Fibroblast of skin of scalp (primary cell): ENCODE measurements at places on chromosomes 11 and 22.

DNA sequence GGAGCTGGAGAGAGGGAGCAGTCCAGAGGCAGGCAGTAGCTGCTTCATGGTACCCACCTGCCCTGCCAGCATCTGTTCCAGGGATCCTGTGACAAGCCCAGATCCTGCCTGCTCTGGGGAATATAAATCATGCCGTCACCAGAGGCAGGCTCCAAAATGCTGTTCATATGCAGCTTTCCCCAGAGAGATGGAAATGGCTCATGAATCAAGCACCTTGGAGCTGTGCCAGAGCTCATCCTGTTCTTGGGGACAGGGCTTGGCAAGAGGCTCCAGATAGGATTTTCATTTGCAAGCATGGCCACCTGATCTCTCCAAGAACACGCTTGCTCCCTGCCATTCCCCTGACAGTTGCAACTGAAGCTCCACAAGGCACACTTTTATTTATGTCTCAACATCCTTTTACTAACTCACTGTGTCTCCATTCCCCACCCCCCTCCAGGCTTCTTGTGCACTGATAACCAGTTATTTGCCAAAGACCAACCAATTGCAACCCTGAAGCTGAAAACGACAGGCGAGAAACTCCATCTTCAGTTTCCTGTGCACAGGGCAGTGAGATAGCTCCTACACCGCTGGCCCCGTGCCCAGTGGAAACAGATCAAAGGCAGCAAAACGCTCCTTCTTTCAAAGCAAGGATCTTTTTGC lies 115.8 kb upstream of the PITPNB start:
- DNase-seq: peak; percentile 87

DNA sequence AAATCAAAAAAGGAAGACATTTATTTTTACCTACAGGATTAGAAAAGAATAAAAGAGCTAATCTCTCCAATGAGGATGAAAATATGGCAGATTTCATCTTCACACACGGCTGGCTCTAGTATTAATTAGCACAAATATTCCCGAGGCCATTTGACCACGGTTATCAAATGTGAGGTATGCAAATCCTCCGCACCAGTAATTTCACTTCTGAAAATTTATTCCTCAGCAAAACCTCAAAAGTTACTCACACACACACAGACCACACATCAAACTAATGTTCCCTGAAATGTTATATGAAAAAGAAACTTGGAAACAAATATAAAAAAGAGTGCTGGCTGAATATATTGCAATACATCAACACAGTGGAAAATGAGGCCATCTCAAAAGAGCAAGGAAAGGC lies 32.8 kb downstream of the CELSR1 start:
- no peak for DNase-seq

GRCh38 chr11:118370774-118371173 lies 11.4 kb downstream of the UBE4A start:
- DNase-seq: no peak

- no peak for DNase-seq
These were observed 34.5 kb downstream of the METTL15 start for GRCh38 chr11:28142724-28143123.

GRCh38 chr22:42281284-42281683 lies 10.8 kb upstream of the TCF20 start:
- DNase-seq: no peak

GRCh38 chr11:74443071-74443864 lies 24.1 kb downstream of the KCNE3 start:
- no peak for DNase-seq

- DNase-seq: no peak
These were observed 2.9 kb upstream of the AKIP1 start for GRCh38 chr11:8908099-8908498.

GRCh38 chr11:115894176-115894575 lies 390.0 kb upstream of the CADM1 start:
- DNase-seq: no peak

DNA sequence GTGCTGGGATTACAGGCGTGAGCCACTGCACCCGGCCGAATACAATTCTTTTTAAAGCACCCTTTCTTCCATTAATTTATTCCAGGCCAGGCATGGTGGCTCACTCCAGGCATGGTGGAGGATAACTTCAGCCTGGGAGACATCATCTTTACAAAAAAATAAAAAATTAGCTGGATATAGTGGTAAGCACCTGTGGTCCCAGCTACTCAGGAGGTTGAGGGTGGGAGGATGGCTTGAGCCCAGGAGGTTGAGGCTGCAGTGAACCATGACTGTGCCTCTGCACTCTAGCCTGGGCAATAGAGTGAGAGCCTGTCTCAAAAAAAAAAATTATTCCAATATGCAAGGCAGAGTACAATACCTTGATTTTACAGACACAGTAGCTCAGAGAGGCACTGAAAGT lies 11.4 kb downstream of the TAGLN start:
- DNase-seq: peak; percentile 25

GRCh38 chr11:67428052-67429001 lies at the start of gene RPS6KB2:
Gene RPS6KB2, plus strand, starts transcription at chr11:67428494. Its CDS starts 52 bp downstream, at chr11:67428546.
- peak; percentile 97 for DNase-seq

GRCh38 chr11:10211470-10211869 lies 82.5 kb downstream of the SBF2 start:
- DNase-seq: no peak

DNA sequence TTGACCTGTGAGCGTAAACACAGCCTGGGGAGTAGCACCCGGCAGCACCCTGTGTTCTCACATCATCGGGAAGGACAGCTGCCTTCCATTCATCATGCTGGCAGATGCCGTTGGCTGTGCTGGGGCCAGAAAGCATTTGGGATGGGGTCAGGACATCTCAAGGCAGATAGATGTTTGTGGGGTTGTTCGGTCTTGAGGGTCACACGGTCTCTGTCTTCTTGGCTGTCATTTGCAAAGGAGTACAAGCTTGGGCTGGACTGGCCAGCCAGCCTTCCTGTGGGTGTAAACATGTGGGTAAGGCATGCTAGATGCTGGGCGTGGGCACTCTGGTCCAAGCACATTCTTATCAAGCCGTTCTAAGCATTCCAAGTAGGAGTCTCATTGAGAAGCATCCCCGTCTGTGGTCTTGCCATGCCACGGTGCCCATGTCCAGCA lies 81.4 kb downstream of the TBC1D22A start:
- peak; percentile 45 for DNase-seq

GRCh38 chr11:17907046-17907445 lies 105.8 kb downstream of the SERGEF start:
- DNase-seq: no peak

GRCh38 chr11:95904009-95904650 lies 19.8 kb downstream of the MTMR2 start:
- no peak for DNase-seq

DNA sequence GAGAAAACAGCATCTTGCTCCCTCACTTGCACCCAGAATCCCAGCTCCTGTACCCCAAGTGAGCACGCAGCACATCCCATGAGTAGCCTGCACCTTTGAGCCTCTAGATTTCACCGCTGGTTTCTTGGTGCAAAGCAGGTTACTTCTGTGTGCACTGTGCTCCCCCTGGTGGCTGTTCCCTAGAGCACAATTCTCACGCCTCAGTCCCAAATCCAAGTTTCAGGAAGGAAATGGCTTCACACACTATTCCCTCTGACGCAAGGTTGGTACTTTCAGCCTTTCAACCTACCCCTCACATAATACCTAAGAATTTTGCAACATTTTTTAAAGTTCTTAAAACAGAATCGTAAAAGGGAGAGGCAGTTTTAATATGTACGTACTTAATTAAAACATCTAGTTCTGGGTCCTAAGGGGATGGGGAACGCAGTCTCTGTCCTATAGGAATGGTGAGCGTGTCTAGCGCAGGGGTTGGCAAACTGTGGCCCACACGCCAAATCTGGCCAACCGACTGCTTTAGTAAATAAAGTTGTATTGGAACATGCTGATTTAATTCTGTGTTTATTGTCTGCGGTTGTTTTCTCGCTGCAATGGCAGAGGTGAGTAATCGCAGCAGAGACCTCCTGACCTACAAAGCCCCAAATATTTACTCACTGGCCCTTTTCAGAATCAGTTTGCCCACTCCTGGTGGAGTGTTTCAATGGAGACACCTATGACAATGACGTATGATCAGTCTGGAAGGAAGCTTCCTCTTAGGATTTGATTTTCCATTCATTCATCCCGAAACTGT lies 27.5 kb downstream of the DHCR7 start:
- DNase-seq: peak; percentile 31

- DNase-seq: peak; percentile 29
These were observed 289.9 kb downstream of the TENM4 start for GRCh38 chr11:79150966-79151365.

- peak; percentile 87 for DNase-seq
These were observed 9.7 kb downstream of the MRTFA start for GRCh38 chr22:40626851-40627250.

- no peak for DNase-seq
These were observed 1.5 kb upstream of the PLCB3 start for GRCh38 chr11:64249563-64250414.

DNA sequence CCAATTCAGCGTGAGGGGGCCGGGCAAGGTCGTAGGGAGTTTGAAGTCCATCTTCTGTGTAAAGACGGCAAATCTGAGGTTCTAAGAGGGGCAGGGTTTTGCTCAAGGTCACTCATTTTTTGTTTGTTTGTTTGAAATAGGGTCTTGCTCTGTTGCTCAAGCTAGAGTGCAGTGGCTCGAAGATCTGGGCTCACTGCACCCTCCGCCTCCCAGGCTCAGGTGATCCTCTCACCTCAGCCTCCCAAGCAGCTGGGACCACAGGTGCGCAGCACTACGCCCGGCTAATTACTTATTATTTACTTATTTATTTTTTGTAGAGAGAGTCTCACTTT lies 355 bp upstream of the AP1B1 start:
- no peak for DNase-seq

DNA sequence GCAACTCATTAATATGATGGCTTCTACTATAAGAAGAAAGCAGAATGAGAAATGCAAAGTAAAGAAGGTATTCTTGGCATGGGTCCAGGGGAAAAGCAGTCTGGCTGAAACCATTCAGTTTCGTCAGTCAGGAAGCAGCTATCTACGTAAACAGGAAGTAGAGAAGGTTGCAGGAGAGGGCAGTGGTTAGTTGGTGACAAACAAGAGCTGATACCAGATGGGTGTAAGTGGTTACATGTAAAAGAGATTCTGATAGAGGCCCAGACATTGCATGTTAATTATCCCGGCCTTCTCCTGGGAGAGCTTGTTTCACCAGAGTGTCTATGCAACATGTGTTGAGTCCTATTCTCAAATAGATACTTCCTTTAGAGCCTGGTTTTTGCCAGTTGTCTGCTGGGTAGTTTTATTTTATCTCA lies 58.4 kb upstream of the PSMA1 start:
- no peak for DNase-seq

DNA sequence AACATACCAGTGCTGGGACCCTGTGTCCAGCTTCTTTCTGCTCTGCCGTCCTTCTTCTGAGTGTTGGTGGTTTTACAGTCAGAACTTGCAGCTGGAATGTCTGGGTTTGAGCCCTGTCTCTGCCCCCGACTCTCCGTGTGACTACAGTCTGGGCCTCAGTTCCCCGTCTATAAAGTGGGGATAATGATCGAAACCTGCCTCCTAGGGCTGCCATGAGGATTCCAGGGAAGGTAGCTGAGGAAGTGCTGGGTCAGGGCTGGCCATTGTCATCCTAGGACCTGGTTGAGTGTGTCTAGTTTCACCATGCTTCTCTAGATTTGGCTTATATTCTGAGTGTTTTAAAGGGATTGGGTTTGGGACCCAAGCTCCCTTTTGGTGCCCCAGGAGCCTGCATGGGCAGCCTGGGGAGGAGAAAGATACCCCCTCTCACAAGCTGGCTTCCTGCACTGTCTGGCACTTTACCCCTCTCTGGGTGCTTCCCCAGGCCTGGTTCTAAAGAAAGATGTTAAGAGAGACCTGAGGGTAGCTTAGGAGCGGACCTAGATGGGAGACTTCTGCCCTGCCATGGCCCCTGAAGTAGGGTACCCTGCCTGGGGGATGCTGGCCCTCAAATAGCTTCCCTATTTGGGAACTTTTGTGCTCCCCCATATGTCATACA lies 49.9 kb downstream of the TSPAN18 start:
- no peak for DNase-seq

DNA sequence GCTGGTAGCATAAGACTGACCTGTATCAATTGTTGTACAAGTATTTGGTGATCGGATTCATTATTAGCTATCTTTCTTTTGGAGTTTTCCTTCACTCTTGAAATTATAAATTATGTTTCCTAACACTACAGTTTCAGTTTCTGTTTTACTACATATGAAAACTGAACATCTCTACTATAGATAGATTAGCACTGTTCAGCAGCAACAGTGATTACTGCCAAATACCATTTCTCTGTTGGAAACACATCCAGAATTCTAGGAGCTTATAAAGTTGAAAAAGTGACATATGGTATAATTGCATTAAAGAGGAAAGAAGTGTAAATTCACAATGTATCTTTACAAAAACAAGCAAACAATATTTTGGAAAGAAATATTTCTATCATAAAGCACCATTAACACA lies 118.5 kb upstream of the GRIA4 start:
- DNase-seq: no peak

GRCh38 chr11:91365986-91366585 lies 858.5 kb upstream of the FAT3 start:
- no peak for DNase-seq

DNA sequence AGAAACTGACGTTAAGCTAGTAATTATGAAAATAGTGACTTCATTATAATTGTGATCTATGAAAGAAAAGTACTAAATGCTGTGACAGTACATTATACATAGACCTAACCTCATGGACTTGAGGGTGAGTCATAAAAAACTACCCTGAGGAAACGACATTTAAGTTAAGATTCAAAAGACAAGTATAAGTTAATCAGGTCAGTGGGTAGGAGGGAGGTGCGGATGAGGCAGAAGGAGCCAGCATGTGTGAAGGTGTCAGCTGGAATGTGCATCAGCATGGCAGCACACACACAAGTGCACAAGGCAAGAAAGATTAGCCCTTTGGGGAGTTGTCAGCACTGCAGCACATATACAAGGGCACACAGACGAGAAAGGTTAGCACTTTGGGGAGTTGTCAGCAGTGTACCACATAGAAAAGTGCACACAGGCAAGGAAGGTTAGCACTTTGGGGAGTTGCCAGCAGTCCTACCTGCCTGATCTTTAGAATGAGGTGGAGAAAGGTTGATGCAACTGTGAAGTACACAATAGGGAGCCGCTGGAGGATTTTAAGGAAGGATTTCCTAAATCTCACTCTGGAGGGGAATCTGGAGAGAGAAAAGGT lies 31.6 kb upstream of the CAVIN3 start:
- no peak for DNase-seq

GRCh38 chr11:21603886-21604285 lies 589.0 kb upstream of the ANO5 start:
- no peak for DNase-seq

- DNase-seq: peak; percentile 56
These were observed 56.7 kb upstream of the RAB38 start for GRCh38 chr11:88231894-88232482.

GRCh38 chr11:75845324-75845723 lies 30.3 kb downstream of the UVRAG start:
- DNase-seq: no peak

DNA sequence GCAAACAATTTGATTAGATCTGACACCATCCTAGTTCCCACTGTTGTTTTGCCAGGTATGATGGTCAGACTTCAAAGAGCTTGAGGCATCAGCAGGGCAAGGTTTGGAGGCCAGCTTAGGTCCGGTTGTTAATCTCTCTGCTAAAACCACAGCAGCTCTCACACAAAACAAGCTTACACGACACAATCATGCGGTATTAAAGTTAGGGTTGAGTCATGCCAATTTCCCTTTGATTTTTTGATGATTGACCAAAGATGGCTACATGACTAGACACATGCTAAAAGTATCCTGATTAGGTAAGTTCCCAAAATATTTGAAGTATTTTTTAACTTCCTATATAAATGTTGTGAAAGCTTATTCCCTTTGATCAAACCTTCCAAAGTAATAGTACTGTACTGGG lies 145.9 kb downstream of the ELP4 start:
- DNase-seq: peak; percentile 74
